ENCODE measurements at places on chromosomes 6 and 20.

- DNase-seq, result no peak
Measured at GRCh38 chr20:49987868-49988690, 5.3 kb downstream of the SNAI1 start.

GRCh38 chr6:52507557-52508260, 69.2 kb downstream of the TRAM2 start:
- DNase-seq, result no peak

DNA sequence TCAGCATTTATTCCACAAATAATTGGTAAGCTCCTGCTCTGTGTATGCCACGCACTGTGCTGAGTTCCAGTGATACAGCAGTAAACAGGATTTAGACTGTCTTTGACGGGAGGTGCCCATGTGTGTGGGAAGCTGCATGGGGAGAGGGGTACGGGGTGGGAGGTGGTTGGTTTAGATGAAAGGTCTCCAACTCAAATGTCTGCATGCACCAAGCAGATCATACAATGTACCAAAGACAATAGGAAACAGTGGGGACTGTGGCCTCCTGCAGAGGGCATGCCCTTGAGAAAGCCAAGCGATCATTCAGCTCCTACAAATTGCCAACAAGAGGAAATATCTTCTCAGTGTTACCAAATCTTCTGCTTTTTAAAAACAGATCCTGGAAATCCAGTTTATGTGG, 36.1 kb downstream of the SLC22A2 start:
- DNase-seq, result no peak

DNA sequence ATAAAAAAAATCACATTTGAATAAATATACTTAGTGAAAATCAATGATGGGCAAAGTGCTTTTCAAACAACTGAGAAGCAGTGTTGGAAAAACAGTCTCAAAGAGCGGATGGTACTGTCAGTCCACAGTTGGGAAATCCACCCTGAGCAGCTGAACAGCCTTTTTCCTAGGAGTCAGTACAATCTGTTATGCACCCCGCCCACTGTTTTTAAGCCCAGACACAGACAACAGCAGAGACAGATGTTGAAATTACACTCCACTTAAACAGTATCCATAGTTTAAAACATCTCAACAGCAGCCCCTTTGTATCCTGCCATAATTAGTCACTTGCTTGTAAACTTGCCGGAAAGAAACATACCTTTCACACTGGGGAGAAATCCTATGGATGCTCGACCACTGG, 372 bp downstream of the KIAA0408 start:
- peak; percentile 85 for DNase-seq

DNA sequence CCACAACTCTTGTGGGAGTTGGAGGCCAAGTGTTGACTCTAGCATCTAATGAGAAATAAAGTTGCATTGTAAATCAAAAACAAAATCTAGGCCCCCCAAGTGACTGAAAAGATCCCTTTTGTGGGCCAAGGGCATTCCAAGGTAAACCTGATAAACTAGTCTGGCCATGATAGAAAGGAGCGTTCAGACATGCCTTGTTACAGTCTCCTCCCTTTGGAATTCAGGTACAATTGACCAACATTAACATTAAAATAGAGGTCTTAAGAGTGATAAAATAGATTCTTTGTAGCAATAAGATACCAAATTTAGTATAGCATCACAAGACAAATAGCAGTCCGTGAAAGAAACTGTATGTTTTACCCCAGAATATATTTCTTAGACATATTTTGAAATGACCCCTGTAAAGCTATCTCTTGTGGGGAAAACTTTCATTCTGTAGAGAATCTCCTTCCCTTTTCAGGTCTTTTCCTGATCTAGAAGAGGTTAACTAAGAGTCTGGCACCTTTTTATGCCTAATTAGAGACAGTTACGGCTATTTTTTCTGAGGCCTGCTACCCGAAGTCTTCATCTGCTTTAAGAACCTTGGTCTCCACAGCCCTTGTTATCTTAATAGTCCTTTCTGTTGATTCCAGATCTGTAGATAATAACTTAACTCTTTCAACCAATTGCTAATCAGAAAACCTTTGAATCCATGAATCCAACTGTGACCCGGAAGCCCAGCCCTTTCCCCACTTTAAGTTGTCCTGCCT, 495.4 kb upstream of the MMS22L start:
- DNase-seq, result no peak

DNA sequence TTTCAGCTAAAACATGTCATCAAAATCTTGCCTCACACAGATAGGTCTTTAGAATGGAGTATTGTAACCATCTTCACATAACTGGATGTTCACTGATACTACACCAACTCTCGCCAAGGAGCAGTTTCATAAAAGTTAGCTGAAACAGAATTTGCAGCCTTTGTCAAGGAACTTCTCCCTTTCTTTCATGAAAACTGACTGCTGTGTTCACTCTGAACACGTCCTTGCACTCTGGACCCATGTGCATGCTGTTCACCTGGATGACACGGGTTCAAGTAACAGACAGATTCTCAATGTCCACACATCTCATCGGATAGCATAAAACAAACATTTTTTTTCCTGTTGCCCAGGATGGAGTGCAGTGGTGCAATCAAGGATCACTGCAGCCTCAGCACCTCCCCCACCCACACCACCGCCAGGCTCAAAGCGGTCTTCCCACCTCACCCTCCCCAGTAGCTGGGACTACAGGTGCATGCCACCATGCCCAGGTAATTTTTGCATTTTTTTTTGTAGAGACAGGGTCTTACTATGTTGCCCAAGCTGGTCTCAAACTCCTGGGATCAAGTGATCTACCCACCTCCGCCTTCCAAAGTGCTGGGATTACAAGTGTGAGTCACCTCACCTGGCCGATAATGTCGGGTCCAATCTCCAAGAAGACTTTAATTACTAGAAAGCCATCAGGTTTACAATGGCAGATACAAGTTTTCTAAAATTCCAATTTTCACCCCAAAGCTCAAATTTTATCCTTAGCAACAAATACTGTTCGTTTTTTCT, 9.4 kb downstream of the DIDO1 start:
- no peak for DNase-seq

- DNase-seq, result no peak
Measured at GRCh38 chr6:47075741-47076421, 33.7 kb upstream of the ADGRF1 start.

- no peak for DNase-seq
Measured at GRCh38 chr20:10089871-10090587, 55.2 kb downstream of the ANKEF1 start.

- no peak for DNase-seq
Measured at GRCh38 chr20:49503176-49503575, 20.7 kb upstream of the KCNB1 start.

- no peak for DNase-seq
Measured at GRCh38 chr6:39899554-39900295, 34.5 kb downstream of the MOCS1 start.

DNA sequence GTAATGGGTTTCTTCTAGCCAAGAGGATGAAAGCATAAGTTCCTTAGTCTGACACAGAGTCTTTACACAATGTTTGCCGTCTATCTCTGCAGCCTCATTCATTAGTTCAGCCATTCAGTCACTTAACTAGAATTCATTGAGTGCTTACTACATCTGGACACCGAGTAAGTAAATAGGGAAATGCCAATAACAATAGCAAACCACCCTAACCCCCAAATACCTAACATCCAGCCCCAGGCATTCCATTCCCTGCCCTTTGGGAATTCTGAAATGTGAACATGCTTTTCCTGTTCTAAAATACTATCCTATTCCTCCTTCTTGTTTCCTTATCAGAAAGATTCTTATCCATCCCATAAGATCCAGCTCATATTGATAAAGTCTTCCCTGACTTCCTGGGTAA, 277.6 kb upstream of the RNF217 start:
- no peak for DNase-seq

- DNase-seq, result no peak
Measured at GRCh38 chr6:15823838-15824414, 161.1 kb upstream of the DTNBP1 start.

DNA sequence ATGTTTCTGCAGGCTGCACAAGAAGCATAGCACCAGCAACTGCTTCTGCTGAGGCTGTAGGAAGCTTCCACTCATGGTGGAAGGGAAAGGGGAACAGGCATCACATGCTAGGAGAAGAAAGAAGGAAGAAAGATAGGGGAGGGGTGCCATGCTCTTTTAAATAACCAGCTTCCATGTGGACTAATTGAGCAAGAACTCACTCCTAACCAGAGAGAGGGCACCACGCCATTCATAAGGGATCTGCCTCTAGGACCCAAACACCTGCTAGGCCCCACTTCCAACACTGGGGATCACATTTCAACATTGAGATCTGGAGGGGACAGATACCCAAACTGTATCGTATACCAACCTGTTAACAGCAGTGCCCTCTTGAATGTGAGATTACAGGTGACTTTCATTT, 46.9 kb upstream of the ARMC2 start:
- no peak for DNase-seq

GRCh38 chr6:44250067-44250717, 3.3 kb downstream of the HSP90AB1 start:
- DNase-seq, result no peak

DNA sequence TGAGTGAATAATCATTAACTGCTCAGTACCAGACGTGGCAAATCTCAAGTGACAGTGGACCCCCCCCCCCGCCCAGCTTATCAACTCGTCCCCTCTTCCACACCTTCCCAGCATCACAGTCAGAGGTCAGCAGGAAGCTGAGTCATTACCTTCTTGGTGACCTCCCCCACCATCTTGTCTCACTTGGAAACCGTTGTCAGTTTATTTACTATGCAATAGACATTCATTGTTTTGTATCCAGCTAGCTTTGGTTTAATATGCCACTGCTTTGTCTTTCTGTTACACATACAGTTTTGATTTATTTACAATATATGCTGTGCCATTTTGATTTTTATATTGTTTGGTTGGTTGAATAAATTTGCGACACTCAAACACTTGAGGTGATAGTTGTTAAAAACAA, 158.1 kb downstream of the QKI start:
- DNase-seq, result no peak

GRCh38 chr6:90413867-90414266, 117.2 kb upstream of the BACH2 start:
- peak; percentile 91 for DNase-seq

GRCh38 chr20:49914310-49915117, 815 bp downstream of the SPATA2 start:
- no peak for DNase-seq

- no peak for DNase-seq
Measured at GRCh38 chr6:128494440-128494839, 26.0 kb downstream of the PTPRK start.

- DNase-seq, result no peak
Measured at GRCh38 chr6:137871291-137871690, 4.2 kb downstream of the TNFAIP3 start.

GRCh38 chr20:33450867-33451266, 7.3 kb upstream of the SNTA1 start:
- peak; percentile 22 for DNase-seq

GRCh38 chr6:35038076-35038475, 103.1 kb downstream of the TCP11 start:
- DNase-seq, result no peak

DNA sequence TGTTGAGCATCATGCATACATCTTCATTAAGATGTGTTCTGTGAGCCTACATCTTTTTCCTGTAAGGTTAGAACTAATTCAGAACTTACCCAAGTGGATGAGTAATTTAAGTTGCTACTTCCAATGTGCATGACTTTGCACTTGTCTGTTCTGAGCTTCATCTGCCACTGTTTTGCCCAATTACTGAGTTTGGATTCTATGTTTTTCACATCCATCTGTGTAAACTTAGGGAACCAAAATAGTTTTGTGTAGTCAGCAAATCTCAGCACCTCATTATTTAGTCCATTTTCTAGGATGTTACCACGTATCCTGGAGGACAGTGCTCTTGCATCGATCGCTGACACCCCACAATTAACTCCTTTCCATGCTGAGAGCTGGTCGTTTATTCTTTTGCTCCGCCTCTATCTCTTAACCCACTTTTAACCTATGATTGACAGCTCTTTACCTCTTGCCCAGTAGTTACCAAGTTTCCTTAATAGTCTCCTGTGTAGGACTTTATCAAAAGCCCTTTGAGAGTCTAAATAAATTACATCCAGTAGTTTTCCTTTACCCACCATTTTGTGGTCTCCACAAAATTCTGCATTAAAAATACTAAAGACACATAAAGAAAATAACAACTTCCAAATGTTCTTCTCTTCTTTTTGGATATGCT, 44.2 kb upstream of the CITED2 start:
- no peak for DNase-seq

DNA sequence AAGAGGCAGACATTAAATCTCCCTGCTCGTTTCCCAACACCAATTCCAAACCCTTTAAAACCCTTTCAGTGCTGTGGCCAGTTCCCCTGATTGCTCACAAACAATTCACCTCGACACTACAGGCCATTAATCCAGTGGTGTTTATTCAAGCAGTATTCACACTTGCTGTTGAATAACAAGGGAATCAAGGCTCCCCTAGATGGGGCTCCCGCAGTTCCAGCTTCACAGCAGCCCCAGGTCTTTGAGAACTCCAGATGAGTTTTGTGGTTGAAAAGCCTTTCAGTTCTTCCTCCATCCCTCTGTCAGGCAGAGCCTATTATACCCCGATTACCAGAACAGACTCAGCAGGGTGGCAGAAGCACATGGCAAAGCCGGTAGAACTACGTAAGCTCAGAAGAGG, 36.2 kb downstream of the JAG1 start:
- peak; percentile 49 for DNase-seq

- DNase-seq, result peak; percentile 64
Measured at GRCh38 chr6:113859349-113860180, 2.4 kb downstream of the MARCKS start.

GRCh38 chr20:18133962-18134361, 3.7 kb upstream of the KAT14 start:
- DNase-seq, result peak; percentile 3

DNA sequence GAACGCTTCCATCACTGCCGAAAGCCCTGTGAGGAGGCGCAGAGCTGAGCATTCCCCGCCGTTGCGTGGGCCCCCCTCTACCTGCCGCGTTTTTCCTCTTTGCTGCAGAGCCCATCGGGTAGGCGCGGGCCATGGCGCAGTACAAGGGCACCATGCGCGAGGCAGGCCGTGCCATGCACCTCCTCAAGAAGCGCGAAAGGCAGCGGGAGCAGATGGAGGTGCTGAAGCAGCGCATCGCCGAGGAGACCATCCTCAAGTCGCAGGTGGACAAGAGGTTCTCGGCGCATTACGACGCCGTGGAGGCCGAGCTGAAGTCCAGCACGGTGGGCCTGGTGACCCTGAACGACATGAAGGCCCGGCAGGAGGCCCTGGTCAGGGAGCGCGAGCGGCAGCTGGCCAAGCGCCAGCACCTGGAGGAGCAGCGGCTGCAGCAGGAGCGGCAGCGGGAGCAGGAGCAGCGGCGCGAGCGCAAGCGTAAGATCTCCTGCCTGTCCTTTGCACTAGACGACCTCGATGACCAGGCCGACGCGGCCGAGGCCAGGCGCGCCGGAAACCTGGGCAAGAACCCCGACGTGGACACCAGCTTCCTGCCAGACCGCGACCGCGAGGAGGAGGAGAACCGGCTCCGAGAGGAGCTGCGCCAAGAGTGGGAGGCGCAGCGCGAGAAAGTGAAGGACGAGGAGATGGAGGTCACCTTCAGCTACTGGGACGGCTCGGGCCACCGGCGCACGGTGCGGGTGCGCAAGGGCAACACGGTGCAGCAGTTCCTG, 693 bp downstream of the FAM50B start:
- DNase-seq, result peak; percentile 20

DNA sequence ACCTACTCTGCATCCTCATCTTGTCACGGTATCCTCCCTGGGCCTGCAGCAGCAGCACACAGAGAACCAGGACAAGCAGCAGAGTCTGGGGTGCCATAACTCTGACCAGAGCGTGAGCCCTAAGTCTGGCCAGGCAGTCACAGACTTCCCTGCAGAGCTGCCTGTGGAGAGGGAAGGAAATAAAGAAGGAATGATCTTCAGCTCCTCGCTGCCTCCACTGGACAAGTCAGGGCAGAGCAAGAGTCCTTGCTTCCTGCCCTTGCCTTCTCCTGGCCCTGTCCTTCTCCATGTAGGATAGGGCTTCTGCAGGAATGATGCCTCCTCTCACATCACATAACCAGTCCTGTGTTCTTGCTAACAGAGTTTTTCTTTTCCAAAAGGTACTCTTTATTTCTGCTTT, 15.9 kb upstream of the WFDC11 start:
- peak; percentile 1 for DNase-seq
